Natural killer cell treated with Interleukin-12 subunit alpha and Interleukin-12 subunit beta and Interleukin-15 and Interleukin-18, amount 100 ng/mL, for 72 hours (primary cell): ENCODE measurements at places on chromosomes 13 and 19.
A peak's percentile ranks its signal among the peaks of the same experiment; 100 is the strongest.

GRCh38 chr13:97122381-97122996, 99.6 kb upstream of the MBNL2 start:
- no peak for DNase-seq

DNA sequence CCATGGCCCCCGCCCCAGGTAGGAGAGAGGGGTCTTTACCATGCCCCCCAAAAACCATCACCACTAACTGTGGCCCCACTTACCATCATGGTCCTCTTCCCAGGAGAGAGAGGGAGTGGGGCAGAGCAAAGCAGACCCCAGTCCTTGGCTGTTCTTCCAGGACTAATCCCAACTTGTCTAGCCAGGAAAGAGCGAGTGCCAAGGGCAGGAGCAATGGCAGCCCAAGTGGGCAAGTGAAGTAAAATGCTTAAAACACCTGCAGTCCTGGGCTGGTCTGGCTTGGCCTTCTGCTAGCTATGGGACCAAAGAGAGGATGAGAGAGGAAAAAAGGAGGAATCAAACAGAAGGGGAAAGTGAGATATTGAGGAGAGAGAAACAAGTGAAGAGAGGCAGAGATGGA, 17.9 kb downstream of the ZSWIM4 start:
- DNase-seq, result no peak

GRCh38 chr13:21149568-21149967, 26.8 kb downstream of the SKA3 start:
- no peak for DNase-seq

DNA sequence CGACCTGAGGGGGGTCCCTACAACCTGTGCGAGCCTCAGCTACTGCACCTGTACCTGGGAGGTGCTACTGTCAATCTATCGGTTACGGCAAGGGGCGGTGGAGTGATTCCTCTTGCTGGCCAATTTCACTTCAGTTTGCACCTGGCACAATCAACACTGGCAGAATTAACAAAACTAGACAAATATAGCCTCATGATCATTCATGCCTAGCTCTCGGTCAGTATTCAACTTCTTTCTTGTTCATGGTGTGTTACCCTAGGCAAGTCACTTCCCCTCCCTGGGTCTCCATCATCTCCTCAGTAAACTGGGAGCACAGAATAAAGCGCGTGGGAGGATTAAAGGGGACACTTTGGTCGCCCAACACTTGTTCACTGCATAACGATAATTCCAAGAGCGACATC, 618 bp downstream of the HAUS8 start:
- DNase-seq, result no peak

DNA sequence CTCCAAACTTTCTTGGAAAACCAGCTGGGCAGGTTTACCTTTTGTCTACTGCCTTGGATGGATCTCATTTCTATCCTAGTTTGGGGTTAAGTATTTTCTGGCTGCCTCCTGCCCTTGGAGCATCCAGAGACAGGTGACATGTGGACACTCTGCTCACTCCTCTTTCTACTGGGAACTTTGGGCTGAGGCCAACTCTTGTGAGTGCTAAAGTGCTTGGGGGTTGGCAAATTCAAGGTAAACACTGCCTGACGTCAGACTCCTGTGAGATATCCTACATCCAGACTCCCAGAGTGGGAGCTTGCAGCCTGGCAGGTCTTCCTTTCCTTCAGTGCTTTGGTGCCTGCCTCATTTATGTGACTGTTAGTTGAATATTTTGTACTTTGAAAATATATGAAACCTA, 388.1 kb downstream of the KCNRG start:
- no peak for DNase-seq

DNA sequence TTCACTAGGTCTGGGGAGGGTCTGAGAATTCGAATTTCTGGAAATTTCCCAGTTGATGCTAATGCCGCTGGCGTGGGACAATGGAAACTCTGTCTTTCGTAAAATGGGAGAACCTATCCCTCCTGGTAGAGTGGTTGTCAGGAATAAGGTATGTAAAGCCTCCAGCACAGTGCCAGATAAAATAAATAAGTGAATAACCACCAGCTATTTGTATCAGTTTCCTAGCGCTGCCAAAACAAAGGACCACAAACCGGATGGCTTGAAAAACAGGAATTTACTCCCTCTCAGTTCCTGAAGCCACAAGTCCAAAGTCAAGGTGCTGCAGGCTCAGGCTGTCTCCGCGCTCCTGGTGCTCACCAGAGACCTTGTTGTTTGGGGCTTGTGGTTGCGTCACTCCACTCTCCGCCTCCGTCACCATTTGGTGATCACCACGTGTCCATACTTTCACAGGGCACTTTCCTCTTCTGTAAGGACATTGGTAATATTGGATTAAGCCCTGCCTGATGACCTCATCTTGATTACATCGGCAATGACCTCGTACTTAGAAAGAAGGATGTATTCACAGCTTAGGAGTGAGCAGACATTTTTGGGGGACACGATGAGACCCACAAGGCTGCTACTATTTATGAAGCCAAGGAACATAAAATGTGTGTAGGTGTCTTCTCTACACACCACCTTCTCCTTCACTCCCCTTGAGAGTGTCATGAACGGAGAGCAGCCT, 428.5 kb downstream of the IRS2 start:
- DNase-seq, result no peak

DNA sequence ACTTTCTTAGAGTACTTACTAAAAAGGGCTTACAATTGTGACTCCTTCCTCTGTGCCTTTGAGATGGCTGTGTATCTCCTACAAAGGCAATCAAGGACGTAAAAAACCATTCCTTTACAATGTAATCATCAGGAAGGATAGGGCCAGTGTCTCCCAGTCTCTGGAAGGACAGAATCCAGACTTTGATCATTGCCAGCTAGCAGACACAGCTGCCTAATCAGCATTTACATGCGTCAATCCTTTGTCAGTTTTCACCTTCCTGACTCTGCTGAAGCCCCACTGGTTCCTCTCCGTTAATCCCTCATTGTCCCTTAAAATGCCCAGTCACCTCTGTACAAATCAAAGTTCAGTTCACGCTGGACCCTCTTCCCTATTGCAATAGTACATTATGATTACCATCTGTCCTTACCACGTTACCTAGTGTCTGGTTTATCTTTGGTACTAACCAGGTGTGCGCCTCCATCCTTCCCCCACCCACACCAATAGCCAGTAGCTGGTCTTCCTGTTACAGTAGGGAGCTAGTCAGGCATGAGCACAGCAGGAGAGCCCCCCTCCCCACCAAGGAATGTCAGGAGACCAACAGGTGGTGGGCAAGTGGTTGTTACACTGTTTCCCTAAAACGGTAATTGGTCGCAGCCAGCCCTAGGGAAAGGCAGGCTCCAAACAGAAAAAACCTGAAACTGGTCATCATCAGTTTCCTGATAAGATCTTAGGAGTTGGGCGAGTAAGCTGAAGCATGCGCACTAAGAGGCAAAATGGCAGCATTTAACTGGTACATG, 49.7 kb downstream of the TGDS start:
- DNase-seq, result no peak

- DNase-seq, result no peak
Measured at GRCh38 chr19:33219261-33219815, 6.3 kb downstream of the SLC7A10 start.

DNA sequence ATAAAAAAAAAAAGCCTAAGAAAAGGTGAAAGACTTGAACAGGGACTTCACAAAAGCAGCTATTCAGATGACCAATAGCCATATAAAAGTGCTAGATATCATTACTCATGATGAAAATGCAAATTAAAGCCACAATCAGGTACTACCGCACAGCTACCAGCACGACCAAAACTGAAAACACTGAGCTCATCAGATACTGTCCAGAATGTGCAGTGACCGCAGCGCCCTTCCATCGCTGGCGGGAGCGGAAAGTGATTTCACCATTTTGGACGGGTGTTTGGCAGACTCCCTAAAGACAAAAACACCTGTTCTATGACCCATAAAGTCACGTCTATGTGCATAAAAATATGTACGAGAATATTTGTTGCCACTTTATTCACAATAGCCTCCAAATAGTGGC, 60.7 kb downstream of the SLC6A16 start:
- DNase-seq, result no peak

GRCh38 chr19:45664575-45664974, 3.4 kb upstream of the GIPR start:
- no peak for DNase-seq

GRCh38 chr13:112957295-112957677, 11.7 kb upstream of the MCF2L start:
- no peak for DNase-seq

DNA sequence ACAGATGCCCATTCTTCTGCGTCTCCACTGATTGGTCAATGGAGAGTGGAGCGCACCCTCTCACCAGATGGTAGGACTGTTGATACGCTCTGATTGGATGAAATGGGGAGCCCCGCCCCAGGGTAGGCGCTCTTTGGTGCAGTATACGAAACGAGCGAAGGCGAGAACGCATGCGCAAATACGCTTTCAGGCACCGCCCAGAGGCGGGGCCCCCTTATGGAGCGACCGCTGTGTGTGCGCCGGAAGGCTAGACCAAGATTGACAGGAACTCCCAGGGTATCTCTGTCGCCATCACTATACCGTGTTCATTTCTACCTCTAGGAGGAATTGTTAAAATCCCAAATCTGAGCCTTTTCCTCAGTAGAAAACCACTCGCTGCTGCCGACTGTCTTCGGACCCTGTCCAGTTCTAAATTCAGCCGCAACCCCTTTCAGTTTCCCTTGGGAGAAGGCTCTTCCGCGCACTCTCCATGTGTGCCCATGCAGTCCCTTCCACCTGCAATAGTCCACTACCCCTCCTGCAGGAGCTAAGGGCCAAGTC, 720 bp upstream of the HNRNPL start:
- peak; percentile 100 for DNase-seq

GRCh38 chr19:58038688-58039204, 4.9 kb downstream of the ZSCAN1 start:
- DNase-seq, result no peak

- no peak for DNase-seq
Measured at GRCh38 chr19:35509018-35509652, 4.3 kb downstream of the DMKN start.

DNA sequence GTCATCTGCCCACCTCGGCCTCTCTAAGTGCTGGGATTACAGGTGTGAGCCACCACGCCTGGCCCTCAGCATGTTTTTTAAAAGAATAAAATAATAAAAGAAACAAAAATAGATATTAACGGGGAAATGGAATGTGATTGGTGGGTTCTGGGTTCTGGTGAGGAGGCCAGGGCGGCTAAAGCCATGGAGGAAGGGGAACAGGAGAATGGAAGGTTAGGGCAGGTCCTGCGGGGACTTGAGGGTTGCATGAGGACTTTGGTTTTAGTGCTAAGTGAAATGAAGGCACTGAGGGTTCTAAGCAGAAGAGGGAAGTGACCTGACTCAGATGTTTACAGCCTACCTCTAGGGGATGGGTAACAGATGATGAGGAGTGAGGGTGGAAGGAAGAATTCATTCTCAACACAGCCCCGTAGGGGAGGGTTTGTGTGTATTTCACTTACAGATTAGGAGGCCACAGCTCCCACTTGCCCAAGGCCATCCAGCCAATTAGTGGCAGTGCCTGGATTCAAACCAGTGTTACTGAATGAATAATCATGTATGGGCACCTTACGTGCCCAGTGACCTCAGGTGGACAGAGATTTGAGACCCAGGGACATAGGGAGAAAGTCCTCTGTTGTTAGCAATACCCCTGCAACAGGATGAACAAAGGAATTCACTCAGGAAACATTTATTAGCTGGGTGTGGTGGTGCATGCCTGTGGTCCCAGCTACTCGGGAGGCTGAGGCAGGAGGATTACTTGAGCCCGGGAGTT, 6.7 kb upstream of the MRPL4 start:
- no peak for DNase-seq

DNA sequence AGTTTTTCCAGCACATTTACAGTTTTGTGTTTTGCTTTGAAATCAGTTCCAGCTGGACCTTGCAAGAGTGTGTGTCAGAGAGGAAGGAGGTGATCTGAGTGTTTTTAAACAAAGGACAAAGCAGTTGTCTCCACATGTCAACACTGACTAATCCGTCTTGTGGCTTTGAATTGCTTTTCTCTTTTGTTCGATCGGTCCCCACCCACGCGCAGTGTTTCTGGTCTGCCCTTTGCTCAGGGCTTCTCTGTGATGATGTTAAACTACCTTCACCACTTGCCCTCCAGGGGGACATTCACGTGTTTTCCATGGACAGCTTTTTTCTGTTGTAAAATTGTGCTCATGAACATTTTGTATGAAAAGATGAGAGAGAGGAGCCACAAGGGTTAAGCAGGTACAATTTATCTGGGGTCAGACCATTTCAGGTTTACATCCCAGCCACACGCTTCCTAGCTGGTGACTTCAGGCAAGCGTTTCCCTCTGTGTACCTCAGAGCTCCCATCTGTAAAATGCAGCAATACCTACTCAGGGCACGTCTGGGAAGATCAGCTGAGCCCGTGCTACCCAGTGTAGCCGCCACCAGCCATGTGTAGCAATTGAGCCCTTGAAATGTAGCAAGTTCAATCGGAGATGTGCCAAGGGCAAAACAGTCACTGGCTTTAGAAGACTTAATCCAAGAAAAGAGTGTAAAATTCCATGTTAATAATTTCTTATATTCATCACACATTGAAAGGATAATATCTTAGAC, 13.5 kb upstream of the PLA2G4C start:
- DNase-seq, result no peak

DNA sequence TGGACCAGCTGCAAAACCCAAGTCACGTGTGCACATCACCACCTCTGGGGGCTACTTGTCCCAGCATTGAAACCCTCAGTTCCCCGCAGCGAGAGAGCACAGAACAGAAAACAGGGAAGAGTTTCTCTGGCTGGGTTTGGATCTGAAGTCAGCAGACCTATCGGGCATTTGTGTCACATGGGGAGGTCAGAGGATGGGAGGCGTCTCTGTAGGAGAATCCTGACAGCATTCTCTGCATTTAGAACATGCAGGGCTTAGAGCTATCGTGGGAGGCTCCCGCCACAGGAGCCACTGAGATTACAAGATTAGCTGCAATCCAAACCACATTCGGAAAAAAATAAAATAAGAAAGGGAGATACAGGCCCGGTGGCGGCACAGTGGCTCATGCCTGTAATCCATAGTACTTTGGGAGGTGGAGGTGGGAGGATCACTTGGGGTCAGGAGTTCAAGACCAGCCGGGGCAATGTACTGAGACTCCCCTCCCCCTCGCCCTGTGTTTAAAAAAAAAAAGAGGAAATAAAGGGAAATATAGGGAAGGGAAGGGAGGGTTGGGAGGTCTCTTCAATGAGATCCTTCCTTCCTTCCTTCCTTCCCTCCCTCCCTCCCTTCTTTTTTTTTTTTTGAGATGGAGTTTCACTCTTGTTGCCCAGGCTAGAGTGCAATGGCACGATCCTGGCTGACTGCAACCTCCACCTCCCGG, 2.9 kb upstream of the TLE6 start:
- no peak for DNase-seq

- DNase-seq, result no peak
Measured at GRCh38 chr13:24100188-24100587, 60.3 kb upstream of the SPATA13 start.

DNA sequence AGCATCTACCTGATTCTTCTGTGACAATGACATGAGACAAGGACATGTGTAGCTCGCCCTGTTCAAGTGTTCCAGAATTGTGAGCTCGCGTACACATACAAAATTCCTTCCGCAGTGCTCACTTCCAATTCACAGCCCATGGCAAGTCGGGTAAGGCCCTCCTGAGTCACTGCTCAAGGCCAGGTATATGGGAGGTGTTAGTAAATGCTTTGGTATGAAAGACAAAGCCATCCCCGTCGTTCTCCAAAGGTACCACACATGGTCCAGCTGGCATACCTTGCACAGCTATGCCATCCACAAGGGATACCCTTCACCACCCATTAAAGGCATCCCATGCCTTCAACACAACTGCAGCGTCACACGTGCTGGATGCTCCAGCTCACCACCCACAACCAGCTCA, 4.4 kb upstream of the ELL start:
- no peak for DNase-seq
